ENCODE measurements at places on chromosomes 6 and 20. TPM values are rescaled to one million over a fixed set of nuclear protein-coding genes. Genes with fewer than 3 reads are reported as not detected.
A peak's percentile ranks its signal among the peaks of the same experiment; 100 is the strongest.

RTN4IP1 gene
- 3.7 TPM for total RNA-seq

PPP2R5D gene
- 34.5 TPM for total RNA-seq

HAO1 gene
- total RNA-seq, result not detected

IL17F gene
- total RNA-seq, result not detected

MCHR2 gene
- total RNA-seq, result not detected

PCNA gene
- total RNA-seq, result 26.4 TPM

PPIL4 gene
- 32.9 TPM for total RNA-seq

SPAG4 gene
- 3.4 TPM for total RNA-seq

HLA-DQA1 gene
- 14.5 TPM for total RNA-seq

C6orf15 gene
- total RNA-seq, result not detected

GRCh38 chr6:51626391-51626790 lies 461.0 kb downstream of the PKHD1 start:
- DNase-seq, result no peak

- DNase-seq, result peak; percentile 66
These were observed at the start of gene SNX21 for GRCh38 chr20:45833030-45833882. Gene SNX21, plus strand, starts transcription at chr20:45833799. Its CDS starts 121 bp downstream, at chr20:45833920.

GRCh38 chr6:150831577-150831976 lies 33.9 kb upstream of the MTHFD1L start:
- no peak for DNase-seq

DNA sequence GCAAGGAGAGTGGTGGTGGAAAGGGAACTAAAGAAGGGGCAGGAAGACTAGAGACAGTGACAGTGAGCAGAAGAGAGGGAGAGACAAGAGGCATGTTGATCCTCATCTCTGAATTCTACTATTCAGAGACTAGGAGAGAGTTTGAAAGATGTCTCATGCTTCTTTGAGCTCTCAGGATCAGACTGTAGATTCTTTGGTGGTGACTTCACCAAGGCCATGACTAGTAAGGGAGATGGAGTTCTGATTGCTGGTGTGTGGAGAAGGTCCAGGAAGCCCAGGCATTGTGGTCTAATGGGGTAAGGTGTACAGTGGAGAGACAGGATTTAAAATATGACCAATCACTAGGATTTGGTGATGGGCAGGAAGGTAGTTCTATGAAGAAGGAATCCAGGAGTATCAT lies 713 bp downstream of the WFDC9 start:
- DNase-seq, result no peak

GRCh38 chr6:47076422-47077344 lies 34.6 kb upstream of the ADGRF1 start:
- no peak for DNase-seq

GRCh38 chr20:50572938-50573777 lies 63.0 kb downstream of the PTPN1 start:
- DNase-seq, result peak; percentile 14

- DNase-seq, result no peak
These were observed 47.8 kb downstream of the ARHGAP40 start for GRCh38 chr20:38649275-38649891.

- no peak for DNase-seq
These were observed 5.8 kb upstream of the ABHD16B start for GRCh38 chr20:63855363-63856097.

- DNase-seq, result no peak
These were observed 9.6 kb upstream of the HSF2 start for GRCh38 chr6:122389704-122390372.

DNA sequence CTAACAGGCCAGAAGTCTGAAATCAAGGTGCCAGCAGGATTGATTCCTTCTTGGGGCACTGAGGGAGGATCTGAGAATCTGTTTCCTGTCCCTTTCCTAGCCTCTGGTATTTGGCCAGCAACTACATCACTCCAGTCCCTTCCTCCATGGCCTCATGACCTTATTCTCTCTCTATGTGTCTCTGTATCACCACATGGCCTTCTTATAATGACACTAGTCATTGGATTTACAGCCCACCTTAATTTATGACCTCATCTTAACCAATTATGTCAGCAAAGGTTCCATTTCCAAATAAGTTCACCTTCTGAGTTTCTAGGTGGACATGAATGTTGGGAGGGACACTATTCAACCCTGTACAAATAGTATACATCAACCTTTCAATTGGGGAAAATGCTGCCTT lies 29.3 kb downstream of the SCML4 start:
- DNase-seq, result no peak

DNA sequence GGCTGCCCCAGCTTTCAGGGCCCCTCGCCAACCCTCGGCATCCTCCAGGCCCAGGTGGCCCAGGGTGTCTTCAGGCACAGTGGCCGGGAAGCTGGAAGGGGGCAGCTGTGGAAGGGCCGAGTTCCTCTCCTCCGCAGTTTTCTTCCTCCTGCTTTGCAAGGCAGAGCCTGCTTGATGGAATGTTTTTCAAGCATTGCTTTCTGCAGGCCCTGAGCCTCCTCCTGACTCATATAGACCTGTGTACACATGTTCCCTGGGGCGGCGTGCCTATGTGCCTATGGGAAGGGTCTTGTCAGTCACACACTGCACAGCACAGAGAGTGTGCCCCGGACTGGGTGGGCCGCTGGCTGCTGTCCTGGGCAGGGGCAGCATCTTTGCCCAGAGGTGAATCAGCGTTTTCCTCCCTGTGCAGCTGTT lies 107.5 kb downstream of the ERMARD start:
- DNase-seq, result no peak

DNA sequence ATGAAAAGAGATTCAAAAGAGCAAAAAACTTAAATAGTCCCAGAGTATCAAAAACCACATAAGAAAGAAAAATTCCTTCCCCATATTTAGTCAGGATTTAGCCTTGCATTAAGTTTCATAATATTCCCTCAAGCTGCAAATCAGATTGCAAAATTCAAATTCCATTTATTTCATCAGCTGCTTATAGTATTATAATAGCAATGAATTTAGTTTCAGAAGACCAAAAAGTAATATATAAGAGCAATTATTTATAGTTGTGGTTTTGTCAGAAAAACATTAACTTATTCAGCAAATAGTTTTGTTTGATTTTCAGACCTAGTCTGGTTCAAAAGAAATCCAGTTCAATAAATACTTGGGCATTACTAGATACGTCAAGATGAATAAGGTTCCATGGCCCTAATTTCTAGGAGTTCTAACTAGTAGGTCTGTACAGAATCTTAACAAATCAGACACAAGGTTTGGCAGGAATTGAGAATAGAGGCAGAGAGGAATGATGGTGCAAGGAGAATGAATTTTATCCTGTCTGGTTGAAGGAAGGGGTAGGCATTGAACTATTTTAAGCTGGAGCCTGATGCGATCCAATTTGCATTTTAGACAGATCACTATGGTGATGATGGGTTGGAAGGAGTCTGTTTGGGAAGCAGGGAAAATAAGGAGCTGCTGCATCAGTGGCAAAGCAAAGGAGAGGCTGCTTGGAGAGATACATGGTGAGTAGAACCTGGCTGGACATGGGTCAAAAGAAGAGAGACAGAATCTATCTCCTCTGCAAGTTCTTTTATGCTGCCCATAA lies 163.9 kb upstream of the STXBP5 start:
- DNase-seq, result no peak

GRCh38 chr20:17871886-17872285 lies 96.7 kb downstream of the SNX5 start:
- DNase-seq, result no peak

DNA sequence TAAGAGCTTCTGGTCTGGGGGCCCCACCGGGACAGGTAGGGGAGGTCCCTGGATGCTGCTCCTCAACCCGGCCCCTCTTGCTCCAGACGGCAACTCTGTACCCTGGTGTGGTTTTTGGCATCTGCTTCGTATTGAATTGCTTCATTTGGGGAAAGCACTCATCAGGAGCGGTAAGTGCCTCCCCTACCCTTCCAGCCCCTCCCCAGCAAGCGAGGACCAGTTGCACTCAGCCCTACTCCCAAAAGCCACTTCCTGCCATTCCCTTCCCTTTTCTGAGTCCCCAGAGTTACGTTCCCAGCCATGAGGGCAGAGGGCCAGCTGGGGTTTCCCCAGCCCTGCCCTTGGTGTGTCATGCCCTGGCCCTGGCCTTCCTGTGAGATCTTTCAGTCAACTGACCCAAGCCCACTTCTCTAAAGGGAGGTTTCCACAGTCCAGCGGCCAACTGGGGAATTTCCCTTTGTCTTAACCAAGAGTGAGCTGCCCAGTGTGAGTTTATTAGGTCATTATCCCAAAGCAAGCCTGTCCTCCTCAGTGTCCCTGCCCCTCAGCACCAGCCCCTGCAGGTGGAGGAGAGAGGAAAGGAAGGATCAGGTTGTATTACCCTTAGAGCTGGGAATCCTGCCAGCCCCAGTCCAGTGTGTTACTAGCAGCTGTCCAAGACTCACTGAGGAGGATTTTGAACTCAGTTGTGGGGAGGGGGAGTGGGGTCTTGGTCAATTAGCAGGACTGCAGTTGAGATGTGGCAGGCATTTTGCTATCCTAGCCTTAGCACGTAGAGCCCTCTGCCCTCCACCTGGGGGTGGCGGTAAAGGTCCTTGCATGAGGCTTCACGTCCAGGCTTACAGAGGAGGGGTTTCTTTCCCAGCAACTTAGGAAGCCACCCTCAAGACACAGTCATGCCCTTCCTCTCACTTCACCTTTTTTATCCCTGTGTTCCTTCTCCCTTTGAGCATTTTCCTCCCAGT lies 45.8 kb downstream of the TM9SF4 start:
- DNase-seq, result peak; percentile 57

Measured in omental fat pad (tissue), 4 donors.